Liver (tissue), 10 donors: ENCODE measurements at places on chromosomes 5 and 9.

- H3K36me3 ChIP-seq = peaks cover 16% of the 10 kb centered on the region
- H3K4me3 ChIP-seq = no peak overlapping the region
- no peak for DNase-seq
- H3K27me3 ChIP-seq = no peaks in the 10 kb centered on the region
- peaks cover 5% of the 10 kb centered on the region for H3K4me1 ChIP-seq
These were observed 19.1 kb downstream of the STX17 start for GRCh38 chr9:99925541-99925940.

DNA sequence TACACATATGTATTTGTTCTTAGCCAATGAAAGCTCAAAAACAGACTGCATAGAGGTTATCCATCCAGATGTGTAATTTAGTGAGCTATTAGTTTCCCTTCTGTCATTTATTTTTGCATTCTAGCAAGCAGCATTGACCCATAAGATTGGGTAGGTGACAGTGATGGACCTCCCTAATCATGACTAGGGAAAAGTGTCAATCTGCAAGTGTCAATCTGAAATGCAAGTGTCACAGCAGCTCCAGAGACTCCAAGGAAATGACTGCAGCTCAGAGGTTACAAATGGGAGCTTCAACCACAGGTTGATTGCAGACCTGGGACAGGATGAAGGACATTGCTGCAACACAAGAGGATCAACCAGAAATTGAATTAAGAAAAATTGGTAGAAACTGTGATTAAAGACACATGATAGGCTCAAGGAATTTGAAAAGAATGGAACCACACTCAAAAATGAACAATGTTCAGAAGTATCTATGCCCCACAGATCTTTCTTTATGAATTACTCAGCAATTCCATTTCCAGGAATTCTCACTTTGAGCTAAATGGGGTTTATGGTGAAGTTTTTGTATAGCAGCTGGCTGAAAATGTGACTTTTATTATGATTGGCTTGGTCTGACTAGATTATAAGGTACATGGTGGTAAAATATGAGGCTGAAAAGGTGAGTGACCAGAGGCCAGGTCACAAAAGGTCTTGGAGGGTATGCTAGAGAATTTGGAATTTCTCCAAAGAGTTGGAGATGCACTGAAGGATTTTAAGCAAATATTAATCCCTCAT, 59.6 kb upstream of the HTR4 start:
- H3K4me1 ChIP-seq = no peaks in the 10 kb centered on the region
- no peaks in the 10 kb centered on the region for H3K27me3 ChIP-seq
- H3K36me3 ChIP-seq = no peaks in the 10 kb centered on the region
- no peak overlapping the region for H3K27ac ChIP-seq
- H3K4me3 ChIP-seq = no peak overlapping the region

- H3K36me3 ChIP-seq = no peaks in the 10 kb centered on the region
- DNase-seq = no peak
- H3K27ac ChIP-seq = no peak overlapping the region
- no peak overlapping the region for H3K4me3 ChIP-seq
These were observed 592.9 kb upstream of the C9orf72 start for GRCh38 chr9:28166179-28166578.

GRCh38 chr9:128002959-128003358, 22.2 kb upstream of the EEIG1 start:
- no peaks in the 10 kb centered on the region for H3K27me3 ChIP-seq
- no peak overlapping the region for H3K27ac ChIP-seq
- H3K4me1 ChIP-seq = peaks cover 3% of the 10 kb centered on the region
- H3K36me3 ChIP-seq = no peaks in the 10 kb centered on the region

- H3K36me3 ChIP-seq = no peaks in the 10 kb centered on the region
- no peaks in the 10 kb centered on the region for H3K27me3 ChIP-seq
- H3K4me1 ChIP-seq = no peaks in the 10 kb centered on the region
- H3K27ac ChIP-seq = no peak overlapping the region
- no peak overlapping the region for H3K4me3 ChIP-seq
These were observed 179.0 kb downstream of the EBF1 start for GRCh38 chr5:158920736-158921135.

DNA sequence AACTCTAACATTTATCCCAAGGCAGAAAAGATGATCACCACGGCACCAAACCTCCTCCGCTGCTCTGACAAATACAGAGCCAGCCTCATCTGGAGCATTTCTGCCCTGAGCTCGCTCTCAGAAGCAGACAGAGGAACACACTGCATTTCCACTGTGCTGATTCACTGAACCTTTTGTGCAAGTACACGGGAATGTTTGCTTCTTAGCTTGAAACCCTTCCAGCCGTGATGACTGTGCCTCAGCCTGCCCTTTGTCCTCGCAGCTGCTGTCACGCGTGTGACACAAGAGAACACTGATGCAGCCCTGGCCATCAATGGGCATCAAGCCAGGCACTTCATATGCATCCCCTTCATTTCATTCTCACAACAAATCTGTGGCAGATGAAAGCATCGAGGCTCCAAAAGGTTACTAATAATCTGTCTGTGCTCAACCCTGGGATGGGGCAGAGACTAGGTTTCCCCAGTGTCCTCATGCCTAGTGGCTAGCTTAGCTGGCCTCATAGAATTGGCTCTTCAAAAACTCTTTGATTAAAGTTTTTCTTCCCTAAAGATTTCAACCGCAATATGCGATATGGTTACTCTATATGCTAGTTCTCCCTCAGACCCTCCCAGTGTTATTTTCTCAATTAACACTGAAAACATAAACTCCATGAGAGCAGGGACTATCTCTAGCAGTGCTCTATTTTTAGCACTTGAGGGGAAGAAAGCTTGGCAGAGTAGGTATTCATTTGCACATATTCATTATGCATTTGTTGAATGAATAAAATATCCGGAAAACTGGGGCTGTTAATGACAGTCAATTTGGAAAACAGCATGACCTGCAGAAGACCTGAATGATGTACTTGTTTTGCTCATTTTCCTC, 7.3 kb downstream of the CDC14B start:
- H3K27me3 ChIP-seq = no peaks in the 10 kb centered on the region
- peaks cover 13% of the 10 kb centered on the region for H3K4me1 ChIP-seq
- peak overlapping the region; percentile 78 for H3K27ac ChIP-seq
- H3K36me3 ChIP-seq = no peaks in the 10 kb centered on the region
- no peak for DNase-seq
- H3K4me3 ChIP-seq = peak overlapping the region; percentile 10
